ENCODE measurements at places on chromosomes 11 and 22.

DNA sequence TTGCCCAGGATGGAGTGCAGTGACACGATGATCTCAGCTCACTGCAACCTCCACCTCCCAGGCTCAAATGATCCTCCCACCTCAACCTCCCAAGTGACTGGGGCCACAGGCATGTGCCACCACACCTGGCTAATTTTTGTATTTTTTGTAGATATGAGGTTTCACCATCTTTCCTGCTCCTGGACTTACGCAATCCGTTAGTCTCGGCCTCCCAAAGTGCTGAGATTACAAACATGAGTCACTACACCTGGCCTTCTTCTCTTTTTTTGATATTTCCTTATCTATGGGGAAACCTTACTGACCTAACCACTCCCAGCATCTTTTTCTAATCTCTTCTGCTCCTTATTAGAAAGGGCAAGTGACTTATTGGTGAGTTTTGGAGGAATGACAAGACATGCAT lies 121.7 kb upstream of the CHORDC1 start:
- no peak for DNase-seq

DNA sequence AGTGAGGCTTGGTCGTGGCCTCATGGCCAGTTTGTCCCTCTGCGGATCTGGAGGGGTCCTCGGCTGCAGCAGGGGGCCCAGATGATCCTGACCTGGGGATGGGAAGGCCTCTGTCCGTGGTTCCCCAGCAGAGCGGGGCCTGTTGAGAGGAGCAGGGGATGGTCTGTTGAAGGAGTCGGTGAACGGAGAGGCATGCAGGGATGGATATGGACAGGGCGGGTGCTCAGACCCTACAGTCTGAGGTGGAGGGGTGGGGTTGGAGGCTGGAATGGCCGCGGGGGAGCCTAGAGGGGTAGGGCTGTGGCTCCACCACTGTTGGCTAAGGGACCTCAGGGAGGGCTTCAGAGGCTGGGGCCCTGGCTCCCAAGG lies 33.8 kb downstream of the RTN4R start:
- no peak for DNase-seq

DNA sequence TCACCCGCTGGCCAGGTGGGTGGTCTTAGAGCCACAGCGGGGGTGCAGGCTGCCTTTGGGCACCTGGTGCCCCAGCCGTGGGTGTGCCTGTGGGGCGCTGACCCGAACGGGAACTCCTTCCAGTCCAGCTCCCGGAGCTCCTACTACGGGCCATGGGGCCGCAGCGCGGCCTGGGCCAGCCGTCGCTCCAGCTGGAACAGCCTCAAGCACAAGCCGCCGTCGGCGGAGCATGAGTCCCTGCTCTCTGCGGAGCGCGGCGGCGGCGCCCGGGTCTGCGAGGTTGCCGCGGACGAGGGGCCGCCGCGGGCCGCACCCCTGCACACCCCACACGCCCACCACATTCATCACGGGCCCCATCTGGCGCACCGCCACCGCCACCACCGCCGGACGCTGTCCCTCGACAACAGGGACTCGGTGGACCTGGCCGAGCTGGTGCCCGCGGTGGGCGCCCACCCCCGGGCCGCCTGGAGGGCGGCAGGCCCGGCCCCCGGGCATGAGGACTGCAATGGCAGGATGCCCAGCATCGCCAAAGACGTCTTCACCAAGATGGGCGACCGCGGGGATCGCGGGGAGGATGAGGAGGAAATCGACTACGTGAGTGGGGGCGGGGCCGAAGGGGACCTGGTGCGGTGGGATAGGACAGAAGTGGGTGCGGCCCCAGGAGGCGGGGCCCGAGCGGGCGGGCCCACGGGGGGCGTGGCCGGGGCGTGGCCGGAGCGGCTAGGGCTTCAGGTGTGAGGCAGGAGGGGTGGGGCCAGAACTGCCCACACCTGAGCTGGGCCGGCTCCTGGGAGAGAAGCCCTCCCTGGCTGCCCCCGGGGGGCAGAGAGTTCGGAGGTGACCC lies 91.5 kb downstream of the CACNA1I start:
- no peak for DNase-seq

GRCh38 chr11:70063555-70063954 lies 14.6 kb upstream of the ANO1 start:
- DNase-seq: no peak

All from Ammon's horn (tissue), 1 donor.